ENCODE measurements at places on chromosomes 12 and 14. TPM values are rescaled to one million over a fixed set of nuclear protein-coding genes. Genes with fewer than 3 reads are reported as not detected.

The KCNMB4 gene
- 12.7 TPM for total RNA-seq

The CLEC4E gene
- not detected for total RNA-seq

The OTUB2 gene
- total RNA-seq = 4.1 TPM

The OR4E2 gene
- not detected for total RNA-seq

The KRT7 gene
- 13.2 TPM for total RNA-seq

The SLC24A4 gene
- total RNA-seq = 0.44 TPM

The TCL1B gene
- 9.6 TPM for total RNA-seq

The EGLN3 gene
- total RNA-seq = 27.3 TPM

The LALBA gene
- total RNA-seq = not detected

The TAS2R10 gene
- total RNA-seq = not detected

The TMEM132D gene
- total RNA-seq = 10.1 TPM

The CLEC4A gene
- total RNA-seq = not detected

The HNRNPA1 gene
- total RNA-seq = 2,738 TPM

The LRRC10 gene
- total RNA-seq = not detected

The A2M gene
- not detected for total RNA-seq

The WNT5B gene
- total RNA-seq = 1.2 TPM

The MOK gene
- 1.7 TPM for total RNA-seq

The CISTR gene
- not detected for total RNA-seq

The TSPAN19 gene
- total RNA-seq = not detected

The AGAP2 gene
- 1.7 TPM for total RNA-seq

The PTCSC3 gene
- total RNA-seq = not detected

The MYF5 gene
- not detected for total RNA-seq

The KRT82 gene
- not detected for total RNA-seq

The GLIPR1 gene
- 1.5 TPM for total RNA-seq

The FAM181A gene
- total RNA-seq = not detected

The PAPOLA gene
- total RNA-seq = 234 TPM

The KCNC2 gene
- not detected for total RNA-seq

The SLC25A47 gene
- not detected for total RNA-seq

The MANSC1 gene
- 8.9 TPM for total RNA-seq

The CD163L1 gene
- 0.22 TPM for total RNA-seq

The KLHDC1 gene
- total RNA-seq = not detected

The LTBR gene
- total RNA-seq = 6.3 TPM

The INSM2 gene
- not detected for total RNA-seq

The HDAC7 gene
- total RNA-seq = 82.0 TPM

The MFAP5 gene
- total RNA-seq = 0.86 TPM

The CCT2 gene
- 419 TPM for total RNA-seq

The GNB3 gene
- total RNA-seq = 9.0 TPM

The CDK17 gene
- 20.0 TPM for total RNA-seq

The RAD51B gene
- 14.9 TPM for total RNA-seq

The C12orf54 gene
- total RNA-seq = not detected

The RAD52 gene
- 14.3 TPM for total RNA-seq

The NCKAP5L gene
- total RNA-seq = 30.2 TPM
